HL-60 (cell line): ENCODE measurements at places on chromosomes 7 and 10.
A peak's percentile ranks its signal among the peaks of the same experiment; 100 is the strongest.

- DNase-seq, result no peak
Measured at GRCh38 chr10:98967601-98968000, 268.1 kb downstream of the HPSE2 start.

DNA sequence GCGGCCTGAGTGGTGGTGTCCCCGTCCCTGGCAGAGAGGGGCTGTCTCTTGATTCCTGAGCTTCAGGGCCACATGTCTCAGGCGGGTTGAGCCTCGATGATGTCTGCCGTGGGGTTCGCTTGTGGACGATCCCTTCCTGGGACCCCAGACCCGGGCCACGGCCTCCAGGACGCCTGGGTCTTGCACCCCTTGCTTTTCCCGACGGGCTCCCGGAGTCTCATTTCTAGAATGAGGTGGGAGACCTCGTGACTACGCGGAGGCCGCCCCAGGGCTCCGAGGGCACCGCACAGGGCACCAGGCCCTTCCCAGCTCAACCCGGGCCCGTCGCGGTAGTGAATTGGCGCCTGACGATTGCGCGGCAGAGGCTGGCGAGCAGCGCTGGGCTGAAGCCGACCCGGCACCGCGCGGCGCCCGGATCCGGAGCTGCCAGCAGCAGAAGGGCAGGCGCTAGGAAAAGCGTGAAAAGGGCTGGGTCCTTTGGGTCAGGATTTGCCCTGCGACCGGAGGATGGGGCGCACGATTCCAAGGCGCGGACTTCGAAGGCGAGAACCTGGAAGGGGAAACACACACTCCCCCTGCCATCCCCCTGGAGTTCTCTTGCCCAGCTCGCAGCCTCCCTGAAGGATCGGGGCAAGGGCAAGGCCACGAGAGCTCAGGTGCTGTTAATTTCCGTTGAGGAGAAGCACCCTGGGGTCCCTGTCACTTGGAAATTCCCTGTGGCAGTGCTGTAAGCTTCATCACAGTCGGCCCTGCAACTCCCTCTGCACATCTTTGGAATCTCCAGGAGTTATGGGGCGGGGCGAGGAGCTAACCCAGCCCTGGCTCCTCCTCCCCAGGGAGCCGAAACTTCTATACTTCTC, 15.5 kb downstream of the TLX1 start:
- DNase-seq, result no peak

- peak; percentile 70 for DNase-seq
Measured at GRCh38 chr7:77570330-77571011, 33.4 kb downstream of the PTPN12 start.

- DNase-seq, result no peak
Measured at GRCh38 chr10:3573498-3573897, 211.5 kb downstream of the KLF6 start.

DNA sequence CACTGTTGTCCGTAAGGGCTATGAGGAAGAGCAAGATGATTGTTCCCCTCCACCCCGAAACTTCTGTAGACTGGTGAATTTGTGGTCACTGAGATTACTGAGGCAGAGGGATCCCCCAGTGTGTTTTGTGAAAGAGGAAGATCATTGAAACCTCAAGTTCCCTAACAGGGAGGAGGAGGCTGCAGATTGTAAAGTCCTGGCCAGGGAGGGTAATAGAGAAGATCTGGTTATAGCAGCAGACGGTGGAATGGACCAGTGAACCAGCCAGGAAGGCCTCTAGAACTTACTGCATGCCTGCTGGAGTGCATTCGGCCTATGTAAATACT, 31.1 kb downstream of the LMTK2 start:
- peak; percentile 90 for DNase-seq

DNA sequence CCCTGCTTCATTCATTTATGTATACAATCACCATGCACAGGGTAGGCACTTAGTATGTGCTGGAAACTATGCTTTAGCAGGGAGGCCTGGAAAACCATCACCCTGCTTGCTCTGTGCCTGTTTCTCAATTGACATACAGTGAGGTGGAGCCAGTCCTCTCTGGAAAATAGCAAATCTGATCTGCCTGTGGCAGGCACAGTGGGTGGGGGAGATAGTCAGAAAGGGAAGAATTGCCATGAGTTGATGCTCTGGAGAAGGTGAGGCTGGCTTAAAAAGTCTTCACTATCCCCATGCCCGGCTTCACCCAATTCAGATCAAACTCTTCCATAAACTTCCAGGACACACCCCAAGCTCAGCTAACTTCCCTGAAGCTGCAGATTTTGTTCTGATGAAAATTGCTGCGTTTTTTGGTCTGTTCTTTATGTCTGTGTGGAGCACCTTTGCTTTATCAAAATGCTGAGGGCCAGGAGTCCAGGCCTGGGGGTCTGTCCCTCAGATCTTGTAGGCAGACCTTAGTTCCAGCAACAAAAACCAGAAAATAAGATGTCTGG, 84.8 kb downstream of the ANK3 start:
- no peak for DNase-seq

DNA sequence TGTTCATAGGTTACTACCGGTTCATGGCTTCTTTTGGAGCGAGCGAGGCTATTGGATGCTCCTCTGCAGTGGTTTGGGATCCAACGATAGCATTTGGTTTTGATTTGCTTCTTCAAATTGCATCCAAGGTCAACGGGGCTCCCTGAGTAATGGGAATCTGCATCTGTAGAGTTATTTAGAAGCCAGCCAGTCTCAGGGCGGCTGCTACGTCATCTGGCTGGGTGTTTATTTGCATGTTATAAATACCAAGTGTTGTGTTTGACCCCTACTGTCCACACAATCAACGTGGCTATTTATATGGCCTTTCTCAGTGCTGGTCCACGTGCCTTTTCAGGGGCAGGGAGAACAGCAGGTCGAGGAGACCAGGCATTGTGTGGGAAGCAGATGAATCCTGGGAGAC, 137.7 kb downstream of the PRPF18 start:
- no peak for DNase-seq

GRCh38 chr10:92219559-92219958, 71.3 kb downstream of the CPEB3 start:
- DNase-seq, result no peak

DNA sequence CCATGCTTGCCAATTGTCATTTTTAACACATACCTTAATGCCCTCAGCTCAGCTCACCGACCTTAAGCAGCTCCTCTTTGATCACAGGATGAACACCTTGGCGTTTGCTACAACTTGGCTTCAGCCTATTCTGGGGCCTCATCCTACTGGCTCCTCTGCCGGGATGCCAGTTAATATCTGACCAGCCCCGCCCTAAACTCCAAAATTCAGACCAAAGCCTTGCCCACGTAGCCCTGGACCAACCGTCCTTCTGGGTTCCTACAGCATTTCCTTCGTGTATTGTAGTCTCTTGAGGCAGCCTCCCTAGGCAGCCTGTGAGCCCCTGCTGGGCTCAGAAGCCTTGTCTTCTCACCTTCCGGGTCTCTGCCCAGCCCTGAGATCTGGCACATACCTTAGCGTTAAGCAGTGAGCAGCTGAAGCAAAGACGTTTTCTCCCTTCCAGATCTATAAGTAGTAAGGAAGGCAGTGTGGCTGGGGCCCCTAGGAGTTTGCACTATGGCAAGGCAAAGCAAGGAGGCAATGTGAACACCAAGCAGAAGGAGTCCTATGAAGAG, 836 bp downstream of the ENO4 start:
- DNase-seq, result no peak

- no peak for DNase-seq
Measured at GRCh38 chr10:11285171-11285570, 267.5 kb downstream of the CELF2 start.

DNA sequence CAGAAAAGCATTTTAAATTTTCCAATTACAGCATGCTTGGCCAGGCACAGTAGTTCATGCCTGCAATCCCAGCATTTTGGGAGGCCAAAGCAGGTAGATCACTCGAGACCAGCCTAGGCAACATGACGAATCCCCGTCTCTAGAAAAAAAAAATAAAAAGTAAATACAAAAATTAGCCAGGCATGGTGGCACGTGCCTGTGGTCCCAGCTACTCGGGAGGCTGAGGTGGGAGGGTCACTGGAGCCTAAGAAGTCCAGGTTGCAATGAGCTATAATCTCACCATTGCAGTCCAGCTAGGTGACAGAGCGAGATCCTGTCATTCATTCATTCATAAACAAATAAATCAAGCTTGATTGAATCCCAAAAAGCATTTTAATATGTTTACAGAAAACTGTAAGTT, 234.9 kb downstream of the PARD3 start:
- no peak for DNase-seq

- no peak for DNase-seq
Measured at GRCh38 chr10:72935361-72935760, 19.2 kb downstream of the PLA2G12B start.

GRCh38 chr10:44921061-44921460, 9.9 kb downstream of the TMEM72 start:
- DNase-seq, result no peak

DNA sequence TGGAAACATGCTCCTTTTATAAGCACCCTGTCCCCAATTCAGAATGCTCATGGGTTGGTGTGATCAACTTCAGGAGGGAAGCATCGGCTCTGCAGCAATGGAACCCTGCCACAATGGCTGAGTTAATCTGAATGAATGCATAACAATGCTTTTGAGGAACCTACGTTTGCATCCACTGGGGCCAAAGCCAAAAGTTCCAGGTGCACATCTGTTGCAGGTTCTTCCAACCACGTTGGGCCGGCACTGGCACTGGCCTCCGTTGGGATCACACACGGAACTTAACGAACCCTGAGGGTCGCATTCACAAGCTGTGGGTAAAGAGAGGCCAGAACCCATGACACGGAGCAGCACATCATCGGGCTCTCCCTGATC, 43.4 kb downstream of the LAMB1 start:
- DNase-seq, result no peak

DNA sequence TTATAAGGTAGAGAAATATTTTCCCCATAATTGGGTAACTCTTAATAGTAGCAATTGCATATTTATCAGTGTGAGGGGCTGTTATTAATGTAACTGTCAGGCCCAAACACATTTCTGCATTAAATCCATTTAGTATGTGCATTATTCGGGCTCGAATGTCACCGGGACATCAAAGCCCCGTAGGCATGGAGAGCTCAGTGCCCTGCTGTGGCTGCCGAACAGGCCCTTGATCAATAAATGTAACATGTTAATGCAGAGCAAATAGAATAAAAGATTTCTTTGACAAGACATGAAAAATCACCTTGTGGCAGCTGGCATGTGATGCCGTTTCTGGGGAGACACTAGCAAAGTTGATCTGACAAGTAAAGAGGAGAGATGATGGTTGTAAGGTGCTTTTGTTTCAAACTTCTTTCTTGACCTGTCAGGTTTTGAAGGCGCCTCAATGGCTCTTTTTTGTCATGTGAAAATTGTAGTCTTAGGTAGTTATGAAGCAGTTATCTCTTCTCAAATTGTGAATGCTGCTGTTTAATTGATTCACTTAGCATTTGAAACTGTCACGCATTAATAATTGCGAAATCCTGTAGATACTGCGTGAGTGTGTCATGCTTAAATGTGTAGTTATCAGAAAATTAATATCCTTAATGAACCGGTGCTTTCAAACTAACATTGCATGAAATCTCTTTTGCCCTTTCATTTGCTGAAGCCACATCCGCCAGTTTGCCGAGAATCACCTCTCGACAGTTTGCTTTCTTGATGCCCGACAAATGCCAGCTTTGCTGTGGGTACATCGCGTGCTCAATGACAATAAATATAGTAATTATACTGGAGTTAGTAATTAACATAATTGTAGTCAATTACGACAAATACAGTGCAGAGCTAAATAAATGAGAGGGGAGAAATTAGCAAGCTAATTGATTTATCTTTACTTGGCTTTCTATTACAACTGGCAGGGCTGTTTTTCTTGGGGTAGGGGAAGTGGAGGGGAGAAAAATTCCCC, 19.5 kb downstream of the LRMDA start:
- no peak for DNase-seq

DNA sequence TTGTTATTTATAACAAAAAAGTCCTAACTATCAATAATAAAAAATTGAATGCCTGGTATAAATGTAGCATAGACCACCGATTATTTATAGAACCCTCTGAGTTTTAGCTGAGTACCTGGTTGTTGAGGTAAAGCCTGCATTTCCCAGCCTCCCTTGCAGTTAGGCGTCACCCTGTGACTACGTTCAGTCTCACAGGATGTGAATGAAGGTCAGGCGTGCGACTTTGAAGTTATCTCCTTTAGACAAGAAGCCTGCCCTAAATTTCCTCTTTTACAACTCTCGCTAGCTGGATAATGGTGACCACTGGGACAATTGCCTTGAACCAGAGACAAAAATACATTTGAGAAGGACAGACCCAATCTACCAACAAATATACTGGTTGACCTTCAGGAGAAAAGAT, 67.5 kb upstream of the TES start:
- DNase-seq, result no peak

DNA sequence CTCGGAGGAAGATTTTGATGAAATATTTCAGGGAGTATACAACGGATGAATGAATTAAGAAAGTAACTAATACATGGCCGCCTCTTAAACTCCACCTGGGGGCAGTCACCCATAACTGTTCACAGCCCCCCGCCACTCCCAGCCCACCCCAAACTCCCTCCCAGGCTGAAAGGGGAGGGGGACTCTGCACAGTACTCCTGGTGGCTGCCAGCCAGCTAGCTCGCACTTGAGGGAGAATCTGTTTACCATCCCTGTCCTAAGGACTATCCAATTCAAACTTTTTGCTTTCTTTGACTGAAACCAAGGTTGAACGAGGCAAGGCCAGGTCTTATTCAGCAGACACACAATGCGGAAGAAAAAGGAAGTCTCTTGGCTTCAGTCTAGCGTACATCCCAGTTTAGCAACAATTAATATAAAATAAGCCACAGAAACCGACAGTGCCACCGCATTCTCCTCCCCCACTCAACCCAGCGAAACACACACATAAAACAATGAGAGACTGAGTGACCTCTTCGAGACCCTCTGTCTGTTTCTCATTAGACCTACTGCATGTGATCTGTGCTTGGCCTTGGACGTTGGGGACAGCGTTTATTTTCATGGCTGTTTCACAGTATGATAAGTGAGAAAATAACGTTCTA, 219.5 kb downstream of the GLI3 start:
- no peak for DNase-seq

- DNase-seq, result no peak
Measured at GRCh38 chr10:50508315-50509051, 115.3 kb downstream of the SGMS1 start.

GRCh38 chr10:96281444-96282029, 10.2 kb upstream of the BLNK start:
- DNase-seq, result no peak

DNA sequence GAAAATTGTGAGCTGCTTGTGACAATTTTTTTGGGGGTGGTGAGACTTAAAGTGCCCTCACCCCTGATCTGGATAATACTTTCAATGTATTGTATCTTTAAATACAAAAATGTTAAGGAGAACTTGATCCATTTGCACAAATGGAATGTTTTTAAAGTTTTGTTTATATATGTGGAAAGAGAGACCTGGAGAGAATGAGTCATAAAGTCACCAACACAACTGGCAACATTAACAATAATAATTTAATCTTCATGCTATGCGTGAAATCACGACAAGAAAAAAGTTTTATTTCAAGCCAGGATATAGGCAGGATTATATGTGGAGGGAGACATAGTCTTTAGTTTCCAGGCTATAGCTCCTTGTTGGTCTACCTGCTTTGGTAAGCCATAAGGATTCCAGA, 537.5 kb downstream of the GPAM start:
- no peak for DNase-seq

- DNase-seq, result no peak
Measured at GRCh38 chr10:15374566-15374965, 3.5 kb upstream of the FAM171A1 start.

GRCh38 chr7:115478426-115478825, 552.1 kb downstream of the TFEC start:
- no peak for DNase-seq

GRCh38 chr7:142795339-142795863, 24.6 kb downstream of the PRSS2 start:
- no peak for DNase-seq
